MM.1S (cell line): ENCODE measurements at places on chromosomes 1 and 21.

- DNase-seq, result no peak
These were observed 36.9 kb downstream of the CDK18 start for GRCh38 chr1:205541161-205541886.

DNA sequence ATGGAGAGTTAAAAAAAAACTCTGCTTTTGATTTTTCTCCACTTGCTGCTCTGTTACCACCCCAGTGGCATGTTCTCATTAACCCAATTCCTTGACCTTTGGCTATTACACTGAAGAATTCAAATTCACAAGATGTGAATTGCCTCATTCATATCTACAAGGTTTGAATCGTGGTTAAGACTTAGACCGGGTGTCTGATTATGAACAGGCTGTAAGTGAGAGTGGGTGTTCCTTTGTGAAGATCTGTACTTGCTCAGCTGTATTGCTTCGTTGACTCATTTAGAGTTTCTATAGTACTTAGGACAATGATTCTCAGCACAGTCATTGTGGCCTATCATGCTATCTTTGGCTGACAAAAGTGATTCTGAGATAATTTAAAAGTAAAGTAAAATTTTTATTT, 36.4 kb downstream of the DNM3 start:
- DNase-seq, result no peak

GRCh38 chr21:16082038-16082816, 352.4 kb downstream of the USP25 start:
- peak; percentile 50 for DNase-seq

DNA sequence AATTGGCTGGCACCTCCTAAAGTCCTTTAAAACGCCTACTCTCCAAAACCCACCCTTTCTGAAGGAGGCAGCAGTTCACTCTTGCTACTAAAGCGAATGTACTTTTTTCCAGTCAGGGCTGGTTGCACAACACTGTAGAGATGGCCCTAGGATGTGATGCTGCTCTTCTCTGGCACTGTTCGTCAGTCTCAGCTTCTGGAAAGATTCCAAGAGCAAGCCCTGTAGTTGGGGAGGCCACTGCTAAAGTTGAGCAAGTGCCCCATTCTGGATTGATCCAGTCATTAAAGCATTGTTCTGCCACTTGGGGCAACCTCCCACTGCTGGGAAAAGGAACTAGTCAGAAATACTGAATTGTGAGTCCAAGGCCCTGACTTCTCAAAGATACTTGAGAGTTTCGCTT, 28.5 kb upstream of the KCNQ4 start:
- no peak for DNase-seq

DNA sequence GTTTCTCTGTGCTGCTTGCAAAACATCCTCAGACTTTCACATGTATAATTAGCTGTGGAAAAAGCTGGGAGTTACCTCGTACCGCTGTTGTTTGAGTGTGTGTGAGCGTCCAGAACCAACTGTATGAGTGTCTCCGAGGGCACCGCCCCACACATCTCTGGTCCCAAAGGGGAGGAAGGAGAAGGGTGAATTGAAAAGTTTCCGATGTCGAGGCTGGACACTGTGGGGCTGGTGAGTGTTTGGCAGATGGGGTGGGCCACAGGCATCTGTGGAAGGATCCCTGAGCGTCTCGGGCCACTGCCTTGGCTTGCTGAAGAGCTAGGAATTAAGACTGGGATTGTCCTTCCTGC, 1.2 kb downstream of the ATP2B4 start:
- DNase-seq, result peak; percentile 30

DNA sequence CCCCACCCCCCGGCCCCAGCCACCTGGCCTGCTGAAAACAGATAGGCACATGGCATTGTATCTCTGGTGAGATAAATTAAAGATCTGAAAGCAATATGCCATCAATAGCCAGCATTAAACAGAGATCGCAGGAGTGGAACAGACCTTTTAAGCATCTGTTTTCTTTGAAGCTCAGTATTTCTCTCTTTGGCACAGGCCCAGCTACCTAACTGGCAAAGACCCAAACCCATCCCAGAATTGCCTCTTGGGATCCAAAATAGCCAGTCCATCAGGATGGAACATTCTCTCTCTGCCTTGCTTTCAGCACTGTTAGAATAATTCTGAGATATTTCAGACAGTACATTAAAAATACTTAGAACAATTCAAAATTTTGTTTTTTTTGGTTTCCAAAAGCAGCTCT, 46.0 kb downstream of the KCNJ6 start:
- DNase-seq, result no peak
